Ammon's horn (tissue), 1 donor: ENCODE measurements at places on chromosomes 7 and 10.

GRCh38 chr10:110706690-110707098 lies 62.6 kb downstream of the RBM20 start:
- no peak for DNase-seq

DNA sequence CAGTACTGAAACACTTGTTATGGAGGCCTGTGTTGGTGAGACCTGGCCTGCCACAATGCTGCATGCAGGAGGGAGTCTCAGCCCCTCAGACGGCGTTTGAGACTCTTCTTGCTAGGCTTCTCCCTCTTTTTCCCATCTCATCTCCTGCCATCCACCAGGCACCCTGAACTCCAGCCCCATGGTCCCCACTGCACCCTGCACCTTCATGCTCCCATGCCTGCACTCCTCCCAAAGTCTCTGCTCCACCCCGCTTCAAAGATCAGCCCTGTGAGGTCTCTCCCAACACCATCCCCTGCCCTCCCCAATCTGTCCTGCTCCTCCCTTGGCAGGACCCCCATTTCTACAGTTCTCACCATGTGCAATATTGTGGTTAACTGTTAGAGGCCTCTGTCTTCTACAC lies 61.7 kb downstream of the VOPP1 start:
- no peak for DNase-seq

GRCh38 chr7:66353547-66353946 lies 148.4 kb downstream of the TPST1 start:
- DNase-seq = no peak

- DNase-seq = no peak
These were observed 259.6 kb downstream of the RPS24 start for GRCh38 chr10:78292982-78293865.

- DNase-seq = no peak
These were observed 35.9 kb downstream of the ADAP1 start for GRCh38 chr7:918441-919113.
